ENCODE measurements at places on chromosomes 3 and 15.

DNA sequence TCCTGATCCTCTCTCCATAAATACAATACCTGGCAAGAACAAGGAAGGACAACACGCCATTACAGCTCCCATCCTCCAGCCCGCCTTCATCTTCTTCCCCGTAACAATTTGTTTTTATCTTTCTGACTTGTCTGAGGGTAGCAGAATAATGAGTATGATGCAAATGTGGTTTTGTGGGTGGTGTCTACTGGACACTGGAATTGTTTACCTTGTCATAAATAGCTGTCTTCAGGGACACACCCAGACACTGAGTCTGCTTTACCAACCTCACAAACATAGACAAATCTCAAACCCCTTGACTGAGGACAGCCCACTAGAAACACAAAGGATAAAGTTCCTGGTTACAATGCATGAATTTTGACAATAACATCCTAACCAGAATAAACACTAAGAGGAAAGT is 13.4 kb downstream of the WDR72 start:
- no peak for DNase-seq

GRCh38 chr15:38205526-38206272 is 46.9 kb upstream of the SPRED1 start:
- no peak for DNase-seq

DNA sequence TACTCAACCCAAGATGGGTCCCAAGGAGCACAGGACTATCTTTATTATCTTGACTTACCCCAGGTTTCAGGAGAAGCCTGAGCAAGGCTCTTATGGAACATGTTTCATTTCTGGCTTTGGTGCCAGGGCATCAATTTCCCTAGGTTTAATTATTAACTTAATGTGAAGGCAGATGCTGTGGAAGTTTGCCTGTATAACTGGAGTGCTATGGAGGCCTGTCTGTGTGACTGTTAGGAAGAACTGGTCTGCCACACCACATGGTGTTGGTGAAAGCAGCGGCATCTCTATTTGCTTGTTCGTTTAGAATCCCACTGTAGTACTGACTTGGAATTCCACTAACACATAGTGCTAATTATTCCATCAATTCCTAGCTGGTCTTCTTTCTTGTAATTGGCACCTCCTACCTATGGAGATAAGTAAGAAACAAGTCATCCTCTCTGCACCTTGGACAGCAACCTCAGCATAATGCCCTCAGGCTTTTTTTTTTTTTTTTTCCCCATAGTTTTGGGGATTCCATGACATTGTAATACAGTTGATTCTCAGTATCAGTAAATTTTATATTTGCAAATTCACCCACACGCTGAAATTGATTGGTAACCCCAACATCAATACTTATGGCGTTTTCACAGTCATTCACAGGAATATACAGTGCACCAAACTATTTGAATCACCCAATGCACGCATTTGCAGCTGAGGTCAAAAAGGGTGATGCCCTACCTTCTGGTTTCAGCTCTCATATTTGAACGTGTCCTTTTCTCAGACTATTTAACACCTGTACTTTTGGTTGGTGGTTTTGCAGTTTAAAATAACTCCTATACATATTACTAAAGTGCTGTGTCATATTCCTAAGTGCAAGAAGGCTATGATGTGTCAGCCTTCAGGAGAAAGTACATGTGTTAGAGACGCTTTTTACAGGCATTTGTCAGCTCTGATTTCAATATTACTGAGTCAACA is 772.8 kb upstream of the LMCD1 start:
- DNase-seq = no peak

DNA sequence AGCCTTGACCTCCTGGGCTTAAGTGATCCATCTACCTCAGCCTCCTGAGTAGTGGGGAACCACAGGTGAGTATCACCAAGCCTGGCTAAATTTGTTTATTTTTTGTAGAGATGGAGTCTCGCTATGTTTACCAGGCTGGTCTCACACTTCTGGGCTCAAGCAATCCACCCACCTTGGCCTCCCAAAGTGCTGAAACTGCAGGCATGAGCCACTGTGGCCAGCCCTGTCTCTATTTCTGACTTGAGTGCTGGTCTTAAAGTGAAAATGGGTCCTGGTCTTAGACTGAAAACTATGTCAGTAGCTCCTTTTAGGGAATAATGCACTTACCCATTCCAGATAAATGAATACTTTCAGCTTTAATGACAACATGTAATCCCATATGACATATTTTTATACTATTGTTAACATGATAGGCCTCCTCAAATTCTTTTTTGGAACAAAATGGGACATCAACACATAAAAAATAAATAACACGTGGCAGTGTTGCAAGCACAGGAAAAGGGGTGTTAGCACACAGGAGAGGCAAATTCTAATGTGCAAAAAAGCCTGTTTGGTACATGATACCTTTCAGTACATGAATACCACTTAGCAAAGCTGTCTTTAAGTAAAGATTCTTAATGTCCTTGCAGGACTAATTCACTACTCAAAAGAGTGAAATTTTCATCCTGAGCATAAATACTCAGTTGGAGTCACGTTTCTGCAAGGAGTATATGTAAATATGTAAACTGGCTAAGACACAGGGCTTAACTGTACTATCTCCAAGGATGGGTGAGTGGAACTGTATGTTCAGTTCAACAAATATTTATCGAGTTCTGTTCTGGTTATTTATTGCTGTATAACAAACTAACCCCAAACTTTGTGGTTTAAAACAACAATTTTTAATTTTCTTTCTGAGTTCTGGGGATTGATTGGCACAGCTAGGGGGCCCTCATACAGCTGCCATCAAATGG is 194.7 kb downstream of the NR1D2 start:
- DNase-seq = no peak

DNA sequence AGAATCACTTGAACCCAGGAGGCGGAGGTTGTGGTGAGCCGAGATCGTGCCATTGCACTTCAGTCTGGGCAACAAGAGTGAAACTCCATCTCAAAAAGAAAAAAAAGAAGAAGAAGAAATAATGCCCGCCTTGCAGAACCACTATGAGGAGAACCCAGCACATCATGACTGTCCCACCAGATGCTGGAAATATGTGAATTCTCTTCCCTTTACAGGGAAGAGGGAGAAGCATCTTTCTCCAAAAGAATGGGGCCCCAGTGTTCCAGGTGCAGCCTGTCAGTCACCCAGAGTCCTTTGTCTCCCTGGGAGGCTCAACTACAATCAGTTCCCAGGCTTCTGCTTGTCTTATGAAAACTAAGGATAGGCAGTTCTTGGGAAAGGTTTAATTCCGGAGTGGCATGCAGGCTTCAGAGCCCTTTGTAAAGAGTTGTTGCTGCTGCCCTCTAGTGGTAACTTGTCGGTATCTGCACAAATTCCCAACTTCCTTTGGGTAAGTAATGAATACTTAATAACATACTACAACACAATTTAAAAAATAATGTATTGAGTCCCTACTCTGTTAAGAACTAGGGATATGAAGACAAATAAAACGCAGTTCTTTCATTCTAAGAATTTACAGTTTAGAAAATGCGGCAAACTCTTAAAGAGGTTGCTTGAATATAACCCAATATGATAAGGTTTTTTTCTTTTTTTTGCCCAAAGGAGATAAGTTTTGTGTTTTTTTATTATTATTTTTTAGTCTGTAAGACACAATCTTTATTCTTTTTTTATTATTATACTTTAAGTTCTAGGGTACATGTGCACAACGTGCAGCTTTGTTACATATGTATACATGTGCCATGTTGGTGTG is 18.6 kb upstream of the TICRR start:
- DNase-seq = peak; percentile 14

GRCh38 chr3:60536420-60536819 is 714.8 kb downstream of the FHIT start:
- DNase-seq = no peak

DNA sequence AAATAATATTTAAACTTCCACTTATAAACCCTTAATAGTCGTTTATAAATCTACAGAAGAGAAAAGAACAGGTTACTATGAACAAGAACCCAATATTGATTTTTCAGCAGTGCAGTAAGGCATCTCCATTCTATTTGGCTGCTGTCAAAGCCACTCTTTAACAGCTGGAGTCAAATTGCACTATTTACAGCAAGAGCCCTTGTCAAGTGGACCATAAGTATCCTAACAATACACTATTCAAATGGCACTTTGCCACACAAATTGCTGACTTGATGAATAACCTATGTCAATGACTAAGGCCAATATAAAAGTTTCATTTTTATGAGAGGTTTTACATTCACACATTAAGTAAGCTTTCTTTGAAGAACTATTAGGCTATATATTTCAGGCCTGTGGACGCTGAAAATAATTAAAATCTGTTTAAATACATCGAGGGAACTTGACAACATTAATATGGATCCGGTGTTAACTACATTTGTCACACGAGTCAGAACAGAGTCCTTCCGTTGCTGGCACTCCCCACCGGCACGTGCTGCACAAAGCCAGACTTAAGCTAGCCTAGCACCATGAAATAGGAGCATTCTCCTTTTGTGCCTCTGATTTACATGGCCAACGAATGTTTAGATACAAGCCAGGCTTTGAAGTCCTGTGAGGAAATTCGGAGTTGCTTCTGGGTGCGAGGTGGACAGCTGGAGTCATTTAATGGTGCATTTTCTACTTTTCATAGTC is 100.5 kb downstream of the WDR72 start:
- no peak for DNase-seq

DNA sequence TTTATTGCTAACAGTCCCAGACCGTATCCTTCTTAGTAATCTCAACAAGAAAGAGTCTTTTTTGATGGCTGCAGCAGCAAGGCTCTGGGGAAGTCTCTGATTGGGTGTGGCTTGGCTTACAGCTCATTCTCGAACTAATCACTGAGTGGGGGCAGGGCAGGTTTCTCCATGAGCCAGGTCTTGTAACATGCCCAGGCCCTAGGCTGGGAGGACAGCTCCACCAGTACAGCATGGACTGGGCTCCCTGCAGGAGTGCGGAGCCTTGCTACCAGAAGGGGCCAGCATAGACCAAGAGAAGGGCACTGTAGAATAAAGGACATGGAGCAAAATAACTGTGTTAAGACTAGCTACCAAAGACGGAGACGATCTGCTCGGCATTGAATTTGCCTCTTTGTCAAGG is 7.2 kb downstream of the CD276 start:
- no peak for DNase-seq

DNA sequence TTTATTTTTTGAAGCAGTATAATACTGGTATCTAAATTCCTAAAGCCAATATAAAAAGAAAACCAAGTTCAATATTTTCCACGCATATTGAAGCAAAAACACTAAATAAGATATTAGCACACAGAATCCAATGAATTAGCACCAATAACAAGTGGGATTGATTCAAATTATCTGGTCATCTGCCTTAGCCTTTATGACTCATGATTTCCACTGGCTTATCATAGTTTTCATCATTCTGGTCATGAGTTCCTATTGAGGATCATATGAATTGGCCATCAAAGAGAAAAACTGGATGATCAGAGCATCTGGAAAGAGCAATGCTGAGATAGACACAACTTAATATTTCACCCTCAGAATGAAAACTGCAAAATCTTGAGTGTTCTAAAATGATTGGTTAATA is 809.9 kb downstream of the MCTP2 start:
- DNase-seq = no peak

- DNase-seq = no peak
Measured at GRCh38 chr3:9047452-9048346, 84.4 kb upstream of the RAD18 start.

- no peak for DNase-seq
Measured at GRCh38 chr3:72991522-72991921, 5.1 kb upstream of the PPP4R2 start.

DNA sequence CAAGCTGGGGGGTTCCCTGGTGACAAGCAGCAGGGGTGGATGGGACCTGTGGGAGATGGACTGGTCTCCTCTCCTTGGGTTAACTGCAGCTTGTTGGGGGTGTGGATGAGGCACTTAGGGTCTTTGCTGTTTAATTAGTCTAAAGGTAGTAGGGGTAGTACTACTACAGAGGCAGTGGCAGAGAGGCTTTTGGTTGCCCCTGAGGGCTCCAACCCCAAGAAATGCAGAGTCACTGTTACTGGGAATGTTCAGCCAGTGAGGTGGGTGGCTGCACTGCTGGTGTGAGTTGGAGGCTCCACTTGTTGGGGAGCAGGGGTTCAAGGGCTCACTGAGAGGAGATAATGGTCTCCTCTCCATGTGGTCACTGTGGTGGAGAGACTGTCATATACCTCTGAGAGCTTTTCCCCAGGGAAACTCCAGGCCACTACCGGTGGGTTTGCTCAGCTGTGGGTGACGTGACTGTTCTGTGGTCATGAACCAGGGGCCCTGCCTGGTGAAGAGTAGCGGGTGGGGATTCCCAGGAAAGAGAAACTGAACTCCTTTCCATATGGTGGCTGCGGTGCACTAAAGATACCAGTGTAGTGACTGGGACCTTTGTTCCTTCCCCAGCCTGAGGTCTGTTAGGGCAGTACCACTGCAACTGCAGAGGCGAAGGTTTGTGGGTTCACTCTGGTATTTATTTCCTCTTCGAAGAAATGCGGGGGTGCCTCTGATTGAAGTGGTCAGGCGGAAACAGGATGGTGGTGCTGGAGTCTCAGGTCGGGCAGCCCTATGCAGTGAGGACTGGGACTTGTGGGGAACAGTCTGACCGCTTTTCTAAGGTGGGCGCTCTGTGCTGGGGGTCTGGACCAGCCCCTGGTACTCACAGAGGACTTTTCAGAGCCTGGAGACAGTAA is 68.9 kb upstream of the TNFSF10 start:
- peak; percentile 42 for DNase-seq

DNA sequence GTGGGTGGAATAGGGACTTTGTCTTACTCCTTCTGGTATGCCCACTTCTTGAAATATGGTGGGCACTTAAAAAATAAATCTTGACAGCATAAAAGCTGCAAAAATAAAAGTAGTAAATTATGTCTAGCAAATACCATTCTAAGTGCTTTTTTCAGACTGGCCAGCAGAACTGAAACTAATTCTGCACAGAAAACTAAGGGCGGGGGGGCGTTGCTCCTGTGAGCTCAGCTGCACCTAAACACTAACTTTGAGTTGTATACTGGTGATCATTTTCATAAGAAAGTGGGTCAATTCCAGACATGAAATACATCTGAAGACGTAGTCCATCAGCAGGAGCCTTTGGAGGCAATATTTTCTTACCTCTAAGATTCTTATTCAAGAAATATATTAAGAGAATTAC is 114.8 kb downstream of the WDR76 start:
- no peak for DNase-seq

GRCh38 chr3:178170698-178171535 is 365.3 kb upstream of the KCNMB2 start:
- no peak for DNase-seq

GRCh38 chr3:100865442-100865841 is 127.8 kb downstream of the ABI3BP start:
- no peak for DNase-seq

GRCh38 chr3:23566499-23566898 is 239.3 kb upstream of the UBE2E1 start:
- no peak for DNase-seq

GRCh38 chr3:14001136-14001535 is 121.3 kb upstream of the WNT7A start:
- no peak for DNase-seq

DNA sequence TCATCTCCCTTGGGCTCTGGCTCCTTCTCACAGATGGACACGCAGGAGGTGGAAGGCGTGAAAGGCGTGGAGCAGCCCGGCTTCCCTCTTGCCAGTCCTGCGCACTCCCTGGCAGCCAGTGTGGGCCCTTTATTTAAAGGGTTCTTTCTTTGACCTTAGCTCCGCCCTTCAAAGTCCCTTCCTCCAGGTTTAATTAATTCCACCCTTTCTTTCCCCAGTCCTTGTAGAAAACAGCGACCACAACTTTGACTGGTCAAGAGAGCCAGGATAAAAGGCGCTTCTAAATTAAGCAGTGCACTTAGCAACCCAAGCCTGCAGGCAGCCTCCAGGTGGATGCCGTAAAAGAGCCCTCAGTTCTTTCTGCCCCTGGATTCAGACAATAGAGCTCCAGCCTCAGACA is at the start of gene HDC:
TSS of gene HDC (minus strand) at position 107 of the 400 bp plus-strand sequence. CDS start at position 4, 103 bp downstream.
- no peak for DNase-seq

GRCh38 chr3:194866236-194866635 is 180.6 kb downstream of the FAM43A start:
- DNase-seq = no peak
